ENCODE measurements at places on chromosomes 5 and 9.

- no peak for DNase-seq
These were observed 126.8 kb downstream of the PDE8B start for GRCh38 chr5:77337246-77337645.

DNA sequence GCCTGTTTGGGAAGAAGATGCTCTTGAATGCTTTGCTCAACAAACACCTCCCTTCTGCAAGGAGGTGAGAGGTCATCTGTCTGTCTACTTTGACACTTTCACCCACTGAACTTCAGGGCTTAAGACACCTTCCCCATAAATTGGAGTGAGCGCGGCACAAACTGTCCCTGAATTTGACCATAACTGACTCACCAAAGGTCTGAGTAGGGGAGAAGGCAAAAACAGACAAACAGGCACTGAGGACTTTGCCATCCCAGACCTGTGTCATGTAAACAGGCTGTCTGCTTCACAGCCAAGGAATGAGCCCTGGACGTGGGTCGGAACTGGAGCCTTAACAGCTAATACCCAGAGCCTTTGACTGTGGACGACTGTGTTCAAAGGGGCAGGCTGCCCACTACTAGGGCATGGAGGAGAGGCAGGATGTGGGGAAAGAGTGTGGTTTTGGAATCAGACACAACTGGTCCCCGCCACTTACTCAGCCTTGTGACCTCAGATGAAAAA, 320.9 kb upstream of the KLF4 start:
- DNase-seq: no peak

- DNase-seq: no peak
These were observed 419.9 kb downstream of the CCDC171 start for GRCh38 chr9:15972760-15973159.

GRCh38 chr9:108544866-108545265, 310.9 kb downstream of the ACTL7B start:
- DNase-seq: no peak

- no peak for DNase-seq
These were observed 229.5 kb downstream of the KIAA0825 start for GRCh38 chr5:94388773-94389514.

DNA sequence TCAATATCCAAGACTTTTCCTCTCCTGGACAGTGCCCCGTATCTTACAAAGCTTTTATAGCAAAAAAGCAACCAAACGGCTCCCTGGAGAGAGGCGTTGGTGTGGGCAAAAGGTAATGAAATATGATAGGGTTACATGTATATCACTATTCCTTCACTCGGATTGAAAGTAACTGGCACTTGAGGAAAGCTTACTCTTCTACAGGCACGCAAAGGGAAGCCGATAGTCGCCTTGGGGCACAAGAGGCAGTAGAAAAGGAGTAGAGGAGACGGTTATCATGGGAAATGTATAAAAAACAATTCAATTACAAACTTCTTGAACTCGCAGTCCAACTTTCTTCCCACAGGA, 1.1 kb downstream of the DIAPH1 start:
- DNase-seq: no peak

- DNase-seq: no peak
These were observed 24.3 kb upstream of the RPS14 start for GRCh38 chr5:150473673-150474358.

DNA sequence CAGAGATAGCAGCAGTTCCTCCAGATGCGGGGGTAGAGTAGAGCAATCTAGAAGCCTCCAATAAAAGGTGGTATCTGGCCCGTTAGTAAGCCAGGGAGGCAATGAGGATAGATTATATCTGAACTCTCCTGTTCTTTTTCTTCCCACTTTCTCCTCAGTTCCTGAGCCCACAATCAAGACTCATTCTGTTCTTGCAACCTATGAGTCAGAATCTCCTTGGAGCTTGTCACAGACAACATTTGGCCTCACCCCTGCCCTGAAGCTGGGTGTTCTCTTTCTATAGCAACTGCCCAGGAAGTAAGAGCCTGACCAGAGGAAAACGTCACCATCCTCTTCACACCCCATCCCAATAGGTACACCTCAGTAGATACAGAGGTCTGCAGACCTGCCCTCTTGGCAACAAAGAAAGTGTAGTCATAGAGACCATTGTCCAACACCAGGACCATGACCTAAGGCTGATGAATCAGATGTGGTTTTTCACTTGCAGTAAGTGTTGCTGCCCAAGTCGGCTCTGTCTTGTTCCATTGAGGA, 76.3 kb upstream of the PCA3 start:
- no peak for DNase-seq

- DNase-seq: no peak
These were observed 116.0 kb upstream of the RANBP3L start for GRCh38 chr5:36417668-36418067.

DNA sequence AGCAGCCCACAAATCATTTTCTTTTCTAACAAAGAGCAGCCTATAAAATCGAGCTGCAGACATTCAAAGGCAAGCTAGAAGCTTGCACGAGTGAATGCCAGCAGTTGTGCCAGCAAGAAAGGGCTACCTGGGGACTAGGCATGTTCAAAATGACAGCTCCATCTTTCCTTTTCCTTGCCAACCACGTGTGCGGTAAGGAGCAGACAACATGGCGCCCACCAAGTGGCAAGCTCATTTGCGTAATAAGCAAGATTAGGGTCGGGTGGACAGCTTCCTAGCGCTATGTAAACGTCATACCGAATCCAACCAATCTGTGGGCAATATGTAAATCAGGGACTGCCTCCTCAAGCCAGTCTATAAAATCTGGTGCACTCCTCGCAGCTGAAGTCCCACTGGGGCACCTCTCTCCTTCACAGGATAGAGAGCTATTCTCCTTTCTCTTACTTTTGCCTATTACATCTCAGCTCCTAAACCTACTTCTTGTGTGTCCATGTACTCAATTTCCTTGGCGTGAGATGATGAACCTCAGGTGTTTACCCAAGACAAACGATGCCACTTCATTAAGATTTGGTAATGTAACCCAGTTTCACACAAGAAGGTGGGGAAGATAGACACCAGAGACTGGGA, 22.5 kb upstream of the SPARC start:
- no peak for DNase-seq

DNA sequence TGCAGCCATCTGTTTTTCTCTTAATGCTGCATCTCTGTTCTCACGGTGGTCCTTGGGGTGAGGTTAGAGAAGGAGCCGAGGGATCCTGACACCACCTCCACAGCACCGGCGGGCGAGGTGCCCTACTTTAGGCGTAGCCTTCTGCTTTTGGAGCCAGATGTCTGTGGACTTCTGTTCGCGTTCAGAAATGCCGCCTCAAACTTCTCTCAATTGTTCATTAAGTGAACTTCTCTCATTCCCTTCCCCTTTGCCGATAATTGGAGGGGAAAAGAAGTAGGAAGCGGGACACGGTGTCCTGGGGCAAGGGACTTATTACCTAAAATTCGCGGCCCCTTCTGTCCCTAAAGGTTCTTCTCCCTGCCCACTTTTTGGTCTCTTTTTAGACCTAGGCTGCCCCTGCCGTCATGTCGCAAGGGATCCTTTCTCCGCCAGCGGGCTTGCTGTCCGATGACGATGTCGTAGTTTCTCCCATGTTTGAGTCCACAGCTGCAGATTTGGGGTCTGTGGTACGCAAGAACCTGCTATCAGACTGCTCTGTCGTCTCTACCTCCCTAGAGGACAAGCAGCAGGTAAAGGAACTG, 455 bp downstream of the KIF20A start:
- no peak for DNase-seq

DNA sequence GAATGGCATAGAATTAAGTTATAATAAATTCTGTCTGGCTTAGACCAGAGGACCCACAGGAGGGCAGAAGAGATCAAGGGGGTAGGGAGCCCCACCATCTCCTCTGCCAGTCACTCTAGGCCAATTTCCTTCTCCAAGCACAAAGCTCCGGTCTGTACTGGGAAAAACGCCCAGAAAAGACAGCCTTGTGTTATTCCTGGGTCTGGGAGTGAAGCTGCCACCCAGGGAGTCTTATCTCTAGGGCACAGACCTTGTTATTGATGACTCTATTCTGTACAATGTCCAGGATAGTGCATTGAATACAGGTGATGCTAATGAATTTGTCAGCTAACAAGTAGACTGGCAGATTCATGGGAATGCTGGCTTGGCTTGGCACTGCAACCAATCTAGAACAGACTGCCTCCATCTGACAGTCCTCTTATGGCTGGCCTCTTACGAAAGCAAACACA, 60.7 kb downstream of the MED27 start:
- no peak for DNase-seq

GRCh38 chr9:130186839-130187522, 14.8 kb downstream of the NCS1 start:
- DNase-seq: no peak

DNA sequence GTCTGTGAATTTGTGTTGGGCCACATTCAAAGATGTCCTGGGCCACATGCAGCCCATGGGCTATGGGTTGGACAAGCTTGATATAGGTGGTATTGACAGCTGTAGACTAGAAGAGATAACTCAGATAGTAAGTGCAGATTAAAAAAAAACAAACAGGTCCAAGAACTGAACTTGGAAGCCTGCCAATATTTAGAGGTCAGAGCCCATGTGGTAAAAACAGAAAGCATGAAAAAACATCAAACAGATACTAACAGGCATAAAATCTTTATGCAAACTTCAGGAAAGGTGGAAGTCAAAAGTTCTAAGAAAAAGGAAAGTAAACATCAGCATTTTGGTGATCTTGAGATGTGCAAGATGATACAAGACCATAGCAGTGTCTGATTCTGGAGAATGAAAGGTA, 155.1 kb upstream of the NR4A3 start:
- no peak for DNase-seq

DNA sequence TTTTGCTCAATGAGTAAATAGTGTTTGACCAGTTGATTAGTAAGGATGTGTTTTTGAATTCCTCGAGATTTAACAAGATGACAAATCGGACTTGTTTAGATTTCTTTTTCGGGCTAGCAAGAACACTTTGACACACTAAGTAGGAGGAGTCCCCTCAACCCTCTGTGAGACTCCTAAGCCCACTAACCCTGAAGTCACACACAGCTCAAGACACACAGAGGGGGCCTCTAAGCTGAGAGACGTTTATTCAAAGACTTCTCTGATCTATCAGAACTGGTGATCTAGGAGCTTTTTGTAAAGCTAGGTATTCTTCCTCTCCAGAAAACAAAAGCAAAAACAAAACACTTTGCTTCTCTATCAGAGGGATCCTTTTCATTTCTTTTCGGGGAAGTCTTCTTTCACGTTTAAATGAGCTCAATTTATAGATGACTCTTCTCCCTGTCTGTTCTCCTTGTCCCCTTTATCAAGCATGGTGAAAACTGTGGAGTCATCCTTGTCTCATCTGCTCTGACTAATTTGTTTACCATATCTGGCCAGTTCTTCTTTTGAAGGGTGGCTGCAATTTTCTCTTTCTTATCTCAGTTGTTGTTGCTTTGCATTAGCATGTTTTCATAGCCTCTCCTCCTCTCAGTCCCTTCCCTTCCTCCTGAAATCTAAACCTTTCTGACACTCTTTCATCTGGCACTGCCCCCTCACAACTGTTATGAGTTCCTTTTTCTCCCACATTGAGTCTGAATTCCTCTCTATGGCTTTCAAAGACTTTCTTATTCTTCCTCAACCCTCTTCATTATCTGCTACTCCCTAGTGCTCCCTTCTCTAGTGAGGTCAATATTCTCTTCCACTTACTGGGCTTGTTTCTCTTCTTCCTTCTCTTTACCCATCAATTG, 68.5 kb upstream of the RAI14 start:
- DNase-seq: no peak

DNA sequence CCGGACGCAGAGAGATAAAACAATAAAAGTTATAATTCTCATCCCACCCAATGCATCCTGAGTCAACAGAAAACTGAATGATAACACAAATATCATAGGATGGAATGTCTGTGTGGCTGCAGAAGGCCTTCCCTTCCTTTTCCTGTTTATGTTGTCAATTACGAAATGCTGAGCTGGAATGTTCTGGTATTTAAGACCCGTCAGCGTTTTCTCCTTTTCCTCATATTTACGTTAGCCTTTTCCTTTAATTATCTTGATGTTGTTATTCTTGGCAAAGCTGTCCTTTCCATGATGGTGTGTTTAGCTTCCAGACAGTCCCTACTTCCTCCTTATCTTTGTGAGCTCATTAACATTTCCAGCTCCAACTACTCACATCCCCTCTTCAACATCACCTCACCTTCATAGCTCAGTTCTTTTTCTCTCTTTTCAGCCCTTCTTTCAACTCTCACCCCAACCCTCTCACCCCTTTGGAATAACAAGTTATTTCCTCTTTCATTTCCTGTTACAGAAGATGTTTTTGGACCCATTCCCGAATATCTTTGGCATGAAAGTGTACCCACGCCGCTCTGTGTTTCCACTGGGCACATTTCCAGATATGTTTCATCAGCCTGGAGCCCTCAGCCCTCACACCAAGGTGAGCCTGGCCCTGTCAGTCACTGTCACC, 221.6 kb downstream of the NR2F1-AS1 start:
- no peak for DNase-seq

- DNase-seq: no peak
These were observed 229.0 kb downstream of the ACTL7B start for GRCh38 chr9:108626743-108627142.

DNA sequence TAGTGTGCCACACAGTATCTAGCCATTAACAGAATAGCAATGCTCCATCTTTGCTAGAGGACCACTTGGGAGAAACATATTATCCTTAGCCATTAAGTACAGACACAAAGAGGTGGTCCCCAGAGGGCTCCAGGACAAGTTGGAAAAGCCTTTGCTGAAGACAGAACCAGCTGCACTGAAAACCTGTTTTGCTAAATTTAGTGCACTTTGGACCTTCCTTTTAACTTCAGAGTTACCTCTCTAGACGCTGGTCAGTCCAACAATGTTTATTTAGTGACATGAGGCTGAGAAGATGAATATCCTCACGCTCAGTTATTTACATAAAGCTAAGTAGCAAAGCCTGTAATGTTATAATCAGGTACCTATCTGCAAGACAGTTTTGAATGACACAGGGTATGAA, 265.0 kb upstream of the ZNF608 start:
- no peak for DNase-seq

GRCh38 chr9:129273941-129274684, 96.1 kb upstream of the IER5L start:
- DNase-seq: no peak
